Thoracic aorta (tissue), 2 donors: ENCODE measurements at places on chromosomes 2 and 18. TPM values are rescaled to one million over a fixed set of nuclear protein-coding genes. Genes with fewer than 3 reads are reported as not detected.

DNA sequence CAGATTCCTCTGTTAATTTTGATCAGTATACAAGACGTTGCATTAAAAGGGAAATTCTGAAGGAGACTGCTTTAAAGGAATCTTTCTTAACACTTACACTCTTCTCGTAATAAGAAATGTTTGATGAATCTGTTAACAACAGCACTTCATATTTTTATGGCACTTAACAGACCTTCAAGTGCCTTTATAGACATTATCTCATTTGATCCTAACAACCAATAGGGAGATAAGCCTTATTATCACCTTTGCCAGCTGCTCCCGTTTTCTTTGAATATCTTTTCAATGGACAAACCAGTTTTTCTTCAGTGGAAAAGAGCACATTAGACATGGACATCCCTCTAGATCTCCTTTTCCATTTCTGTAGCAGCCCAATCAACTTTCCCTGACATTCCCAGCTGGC, 653.0 kb upstream of the FAM98A start:
- DNase-seq = no peak

GRCh38 chr18:36465970-36466369, 168.5 kb downstream of the FHOD3 start:
- DNase-seq = no peak

DNA sequence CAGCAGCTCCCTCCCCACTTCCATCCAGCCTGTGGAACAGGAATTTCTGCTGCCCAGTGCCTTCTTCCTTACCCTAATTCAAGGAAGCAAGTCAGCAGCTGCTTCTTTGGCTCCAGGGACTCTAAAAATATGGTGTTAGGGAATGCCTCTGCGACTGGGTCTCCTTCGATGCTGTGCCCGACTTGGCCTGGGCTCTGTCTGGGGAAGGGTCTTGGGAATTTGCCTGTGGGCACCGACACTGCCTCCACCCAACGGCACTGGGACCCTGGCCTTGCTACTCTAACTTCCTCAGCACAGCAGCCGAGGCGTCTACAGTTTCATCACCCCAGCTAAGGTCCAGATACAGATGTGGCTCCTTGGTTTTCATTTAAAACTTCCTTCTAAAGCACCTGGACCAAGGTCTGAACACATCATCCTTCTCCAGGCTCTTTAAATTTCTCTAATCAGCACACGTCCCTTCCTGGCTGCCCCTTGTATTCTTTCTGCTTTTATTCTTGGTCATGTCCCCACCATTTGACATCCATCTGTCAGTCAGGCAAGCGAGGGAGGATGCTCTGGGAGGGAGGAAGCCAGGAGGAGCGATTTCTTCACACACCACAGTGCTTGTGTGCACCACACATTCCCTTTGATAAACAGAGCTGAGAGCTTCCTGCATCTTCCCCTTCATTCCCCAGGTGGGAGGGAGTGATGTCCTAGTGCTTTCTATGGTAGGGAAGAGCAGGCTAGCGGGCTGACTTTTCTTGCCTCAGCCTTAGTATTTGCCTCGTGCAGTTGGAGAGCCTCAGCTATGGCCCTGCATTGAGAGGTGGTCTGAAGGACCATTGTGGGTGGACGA, 6.8 kb downstream of the LBH start:
- DNase-seq = no peak

DNA sequence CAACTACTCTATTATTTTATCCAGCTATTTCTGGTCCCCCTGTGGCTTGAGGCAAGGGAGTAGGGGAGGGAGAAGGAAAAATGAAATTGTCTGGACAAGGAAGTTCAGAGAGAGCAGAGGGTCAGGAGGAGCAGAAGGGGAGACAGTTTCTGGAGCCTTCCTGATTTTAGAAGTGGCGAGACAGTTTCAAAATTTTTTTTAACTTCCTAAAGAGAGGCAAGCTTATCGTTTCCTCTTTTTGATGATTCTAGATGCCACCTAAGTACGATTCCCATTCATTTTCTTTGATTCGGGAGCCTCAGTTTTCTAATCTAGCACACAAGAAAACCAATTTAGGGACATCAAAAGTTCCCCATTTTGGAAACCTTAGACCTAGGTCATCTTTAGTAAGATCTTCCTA, 96.9 kb upstream of the B3GNT2 start:
- DNase-seq = no peak

Gene C2orf72
- total RNA-seq = not detected

Gene L3MBTL4
- total RNA-seq = 0.27 TPM
